HuH-7.5 (cell line): ENCODE measurements at places on chromosomes 5 and 9.
A peak's percentile ranks its signal among the peaks of the same experiment; 100 is the strongest.

GRCh38 chr5:134538296-134538695 is 12.8 kb downstream of the JADE2 start:
- no peak for DNase-seq

GRCh38 chr9:111902391-111903139 is 6.0 kb downstream of the UGCG start:
- DNase-seq: no peak

DNA sequence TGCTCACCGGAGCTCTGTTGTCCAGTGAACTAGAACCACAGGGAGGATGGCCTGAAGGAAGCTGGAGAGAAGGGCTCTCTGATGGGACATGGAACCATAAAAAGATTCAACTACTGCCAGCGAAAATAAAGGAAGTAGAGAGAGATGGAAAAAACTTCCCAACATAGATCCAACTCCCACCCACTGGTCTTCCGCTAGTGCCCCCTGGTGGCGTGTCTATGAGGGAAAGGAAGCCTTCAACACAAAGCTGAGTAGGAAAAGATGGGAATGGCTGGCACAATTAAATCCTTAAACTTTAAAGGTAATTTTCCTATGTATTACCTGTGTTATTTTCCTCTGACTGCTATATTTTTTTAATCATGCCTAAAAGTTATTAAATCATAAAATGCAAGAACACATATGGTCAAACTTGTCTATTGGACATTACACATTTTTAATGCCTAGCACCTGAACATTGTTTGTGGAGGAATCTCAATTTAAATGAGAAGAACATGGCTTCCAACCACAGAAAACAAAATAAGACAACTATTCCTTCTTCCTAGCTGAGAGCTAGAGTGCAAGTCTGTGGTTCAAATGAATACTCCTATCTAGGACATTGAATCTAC is 51.5 kb downstream of the CEP120 start:
- DNase-seq: no peak

GRCh38 chr5:173726846-173727557 is 110.6 kb upstream of the BOD1 start:
- no peak for DNase-seq

DNA sequence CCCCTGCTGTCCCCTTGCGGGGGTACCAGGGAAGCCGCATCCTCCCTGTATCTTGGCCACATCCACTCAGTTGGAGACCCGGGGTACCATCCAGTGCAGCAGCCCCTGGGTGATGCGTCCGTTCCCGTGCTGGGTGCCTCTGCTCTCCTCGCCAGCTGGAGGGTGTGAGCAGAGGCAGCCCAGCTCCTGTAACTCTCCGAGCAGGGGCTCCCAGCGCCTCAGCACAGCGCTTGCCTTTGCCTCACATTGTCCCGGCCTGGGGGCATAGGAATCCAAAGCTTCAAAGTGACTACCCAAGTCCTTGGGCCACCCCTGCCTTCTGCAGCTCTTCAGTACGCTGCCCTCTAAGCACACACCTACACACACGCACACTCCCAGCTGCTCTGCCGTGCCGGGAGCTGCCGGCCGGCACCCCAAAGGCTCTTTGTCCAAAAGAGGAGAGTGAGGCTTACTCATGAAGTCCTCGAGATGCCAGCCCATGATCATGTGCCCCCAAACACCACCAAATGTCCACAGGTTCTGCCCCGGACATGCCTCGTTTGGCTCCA is 733 bp downstream of the ANGPTL2 start:
- DNase-seq: no peak

- DNase-seq: no peak
These were observed 102.2 kb downstream of the MAP1B start for GRCh38 chr5:72209147-72210115.

DNA sequence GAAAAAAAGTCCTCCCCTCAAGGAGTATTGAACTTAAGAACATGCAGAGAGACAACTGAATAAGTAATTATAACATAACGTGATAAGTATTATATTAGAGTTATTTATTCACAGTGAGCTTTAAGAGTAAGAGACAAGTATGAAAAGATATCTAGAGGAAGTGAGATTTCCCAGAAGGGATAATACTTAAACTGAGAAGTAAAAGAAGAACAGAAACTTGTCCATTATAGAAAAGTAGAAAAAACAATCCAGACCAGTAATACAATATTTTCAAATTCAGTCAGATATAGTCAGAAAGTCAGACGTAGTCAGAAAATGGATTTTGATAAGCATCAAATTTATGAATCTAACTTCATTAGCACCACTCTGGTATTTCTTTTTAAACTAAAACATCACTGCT is 613.0 kb upstream of the CCNG1 start:
- no peak for DNase-seq

DNA sequence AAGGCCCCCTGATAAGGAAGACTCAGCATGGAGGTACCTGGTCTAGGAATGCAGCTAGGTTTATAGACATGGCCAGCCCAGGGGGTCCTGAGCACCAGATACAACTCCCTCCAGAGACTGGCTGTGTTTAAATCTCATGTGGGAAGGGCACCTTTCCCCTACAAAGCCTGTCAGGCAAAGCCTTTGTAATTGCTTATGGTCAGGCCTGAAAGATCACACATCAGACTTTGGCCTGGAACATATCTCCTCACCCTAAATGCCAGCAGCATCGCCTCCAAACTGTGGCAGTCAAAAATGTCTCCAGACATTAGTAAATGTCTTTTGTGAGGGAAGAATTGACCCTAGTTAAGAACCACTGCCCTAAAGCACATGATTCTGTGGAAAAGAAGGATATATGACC is 51.6 kb upstream of the MACIR start:
- no peak for DNase-seq

DNA sequence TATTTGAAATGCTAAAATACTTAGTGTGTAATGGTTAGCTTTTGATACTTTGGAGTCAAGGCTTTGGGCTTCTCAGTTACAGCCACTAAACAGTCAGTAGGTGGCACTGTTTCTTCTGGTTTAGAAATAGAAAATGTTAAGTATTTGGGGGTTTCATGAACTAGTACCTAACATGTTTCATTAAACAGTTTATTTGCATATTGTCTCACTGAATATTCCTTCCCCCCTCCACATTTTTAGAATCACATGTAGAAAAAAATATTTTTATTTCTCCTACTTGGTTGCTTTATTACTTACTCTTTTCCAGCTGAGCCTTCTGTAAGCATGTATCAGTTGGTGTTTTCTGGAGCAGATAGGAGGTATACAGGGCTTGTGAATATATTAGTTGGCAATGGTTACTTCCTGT is 48.0 kb downstream of the IPO11 start:
- DNase-seq: peak; percentile 18

- no peak for DNase-seq
These were observed 19.4 kb downstream of the IPO11 start for GRCh38 chr5:62431735-62432620.

- DNase-seq: no peak
These were observed 384.2 kb upstream of the RPS23 start for GRCh38 chr5:82662340-82662739.

- peak; percentile 70 for DNase-seq
These were observed at the start of gene PLPPR1 for GRCh38 chr9:101028346-101029314. Gene PLPPR1, plus strand, starts transcription at chr9:101028727.

DNA sequence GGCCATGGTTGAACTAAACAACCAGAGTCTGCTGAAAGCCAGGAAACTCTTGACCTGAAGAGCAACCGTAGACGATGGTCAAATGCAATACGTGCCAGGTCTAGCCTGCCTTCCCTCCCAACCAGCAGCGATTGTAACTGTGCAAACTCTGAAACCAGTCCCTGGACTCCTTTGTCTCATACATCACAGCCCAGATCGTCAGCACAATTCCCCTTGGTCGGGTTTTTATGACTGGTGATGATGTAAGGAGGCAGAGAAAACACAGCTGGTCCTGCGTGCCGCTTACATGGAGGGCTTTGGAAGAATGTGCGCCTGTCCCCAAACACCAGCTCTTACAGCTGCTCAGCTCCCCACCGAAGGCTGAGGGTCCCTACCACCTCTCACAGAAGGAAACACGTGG is 24.6 kb downstream of the SMIM23 start:
- DNase-seq: no peak
